HFFc6 (cell line): ENCODE measurements at places on chromosomes 16 and 17. TPM values are rescaled to one million over a fixed set of nuclear protein-coding genes. Genes with fewer than 3 reads are reported as not detected.

GRCh38 chr17:58585554-58585953 is 71.1 kb upstream of the MTMR4 start:
- no peak for DNase-seq

DNA sequence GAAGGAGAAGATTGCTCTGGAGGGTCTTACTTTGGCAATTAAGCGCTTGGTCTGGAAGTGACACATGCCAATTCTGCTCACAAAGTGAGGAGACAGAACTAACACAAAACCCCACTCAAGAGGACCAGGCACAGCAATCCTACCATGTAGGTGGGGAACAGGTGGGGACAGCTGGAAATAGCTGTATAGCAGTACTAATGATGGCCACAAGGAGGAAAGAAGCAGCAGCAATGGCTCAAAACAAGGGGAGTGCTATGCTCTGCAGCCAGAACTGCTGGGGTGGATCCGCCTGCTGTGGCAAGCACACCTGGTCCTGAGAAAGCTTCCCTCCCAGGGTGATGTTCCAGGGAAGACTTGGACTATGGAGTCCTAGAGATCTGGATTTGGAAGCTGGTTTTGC is 17.0 kb upstream of the TMEM132E start:
- DNase-seq, result no peak

- no peak for DNase-seq
Observed at GRCh38 chr17:9991796-9992195, 86.7 kb upstream of the RCVRN start.

- DNase-seq, result no peak
Observed at GRCh38 chr16:77662246-77662645, 60.1 kb upstream of the NUDT7 start.

The MRTFB gene
- 10.7 to 15.9 TPM (median 11.4 TPM) in 3 replicates for total RNA-seq
